ENCODE measurements at places on chromosomes 11 and 22.

GRCh38 chr11:129696309-129696989 lies 119.2 kb upstream of the TMEM45B start:
- DNase-seq, result no peak

- no peak for DNase-seq
These were observed 13.5 kb upstream of the ADORA2A start for GRCh38 chr22:24413736-24414385.

DNA sequence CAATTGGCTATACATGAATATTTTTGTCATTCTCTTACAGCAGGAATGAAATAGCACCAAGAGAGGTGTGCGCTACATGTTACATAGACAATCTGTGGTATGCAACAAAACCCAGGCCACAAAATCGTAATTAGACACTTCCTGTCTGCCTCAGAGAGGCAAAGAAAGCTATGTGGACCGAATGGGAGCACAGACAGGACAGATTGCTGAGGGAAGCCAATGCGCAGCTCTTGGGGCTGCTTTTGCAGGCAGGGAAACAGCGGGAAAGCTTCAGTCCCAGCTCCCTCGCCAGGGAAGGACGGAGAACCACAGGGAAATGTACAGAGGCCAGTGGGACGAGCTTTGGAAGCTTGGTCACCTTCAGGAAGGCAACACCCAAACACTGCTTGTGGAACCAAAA lies 40.9 kb downstream of the SERPINH1 start:
- no peak for DNase-seq

GRCh38 chr11:91243051-91243450 lies 981.6 kb upstream of the FAT3 start:
- DNase-seq, result no peak

DNA sequence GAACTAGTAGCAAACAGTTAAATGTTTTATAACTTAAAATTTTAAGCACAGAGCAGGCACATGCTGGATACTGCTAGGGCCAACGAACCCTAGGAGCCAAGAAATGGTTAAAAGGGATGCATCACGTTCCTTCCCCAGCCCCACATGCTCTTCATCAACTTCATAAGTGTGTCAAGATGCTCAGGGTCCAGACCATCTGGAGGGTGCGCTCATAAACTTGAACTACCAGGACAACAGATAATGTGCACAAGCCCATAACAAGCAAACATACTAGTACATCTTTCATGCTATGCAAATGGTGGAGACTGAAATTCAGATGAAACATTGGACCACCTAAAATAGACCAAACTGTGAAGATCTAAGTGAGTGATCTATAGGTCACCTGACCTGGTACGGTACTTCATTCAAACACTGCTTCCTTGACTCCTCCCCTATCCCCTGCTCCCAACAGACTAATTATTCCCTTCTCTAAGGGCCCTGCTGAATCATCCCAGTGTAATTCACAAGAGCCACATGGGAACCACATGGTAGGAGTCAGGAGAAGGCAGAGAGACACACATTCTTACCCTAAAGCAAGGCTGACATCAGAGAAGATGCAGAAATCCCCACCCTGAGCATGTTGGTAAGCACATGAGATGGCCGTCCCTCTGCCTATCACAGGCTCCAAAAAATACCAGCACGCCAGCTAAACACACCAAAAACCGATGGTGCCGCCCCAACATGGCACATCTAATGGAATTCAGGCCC lies 83.9 kb downstream of the ETS1 start:
- no peak for DNase-seq

DNA sequence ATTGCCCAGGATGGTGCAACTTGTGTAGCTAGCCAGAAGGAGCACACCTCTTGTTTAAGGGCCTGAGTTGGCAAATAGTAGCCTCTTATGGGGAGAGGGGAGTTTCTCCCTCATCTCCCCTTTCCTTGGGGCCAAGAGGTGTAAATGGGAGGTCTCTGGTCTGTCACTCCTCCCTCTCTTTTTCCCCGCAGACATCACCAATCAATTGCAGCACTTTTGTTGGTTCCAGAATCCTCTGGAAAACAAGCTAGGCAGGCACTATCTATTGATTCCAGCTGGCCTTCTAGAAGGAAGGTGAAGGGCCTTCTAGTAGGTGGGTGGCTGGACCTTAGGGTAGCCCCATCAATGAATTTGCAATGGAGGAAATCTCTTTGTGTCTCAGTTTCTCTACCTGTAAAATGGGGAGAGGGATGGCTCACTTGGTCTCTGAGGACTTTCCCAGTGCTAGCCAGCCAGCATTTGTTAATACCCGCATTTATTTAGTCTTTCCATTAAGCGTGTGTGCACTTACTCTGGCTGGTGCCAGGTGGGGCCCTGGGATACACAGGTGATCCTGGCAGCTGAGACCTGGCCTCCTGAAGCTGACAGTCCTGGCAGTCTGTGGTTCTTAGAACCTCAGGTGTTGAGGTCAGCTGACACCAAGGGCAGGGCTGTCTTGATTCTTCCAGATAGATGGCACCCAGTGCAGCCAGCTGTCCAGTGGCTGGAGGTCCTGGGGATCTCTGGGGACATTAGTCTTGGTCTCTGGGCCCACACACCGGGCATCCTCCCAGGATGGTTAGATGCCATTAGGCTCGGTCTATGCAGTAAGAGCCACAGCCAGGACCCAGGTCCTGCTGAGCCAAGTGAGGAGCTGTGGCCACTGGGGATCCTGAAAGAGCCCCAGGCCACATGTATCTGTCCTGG lies 51.7 kb downstream of the TSPAN18 start:
- no peak for DNase-seq

GRCh38 chr11:50423208-50423607 lies 390.5 kb downstream of the OR4C45 start:
- no peak for DNase-seq

DNA sequence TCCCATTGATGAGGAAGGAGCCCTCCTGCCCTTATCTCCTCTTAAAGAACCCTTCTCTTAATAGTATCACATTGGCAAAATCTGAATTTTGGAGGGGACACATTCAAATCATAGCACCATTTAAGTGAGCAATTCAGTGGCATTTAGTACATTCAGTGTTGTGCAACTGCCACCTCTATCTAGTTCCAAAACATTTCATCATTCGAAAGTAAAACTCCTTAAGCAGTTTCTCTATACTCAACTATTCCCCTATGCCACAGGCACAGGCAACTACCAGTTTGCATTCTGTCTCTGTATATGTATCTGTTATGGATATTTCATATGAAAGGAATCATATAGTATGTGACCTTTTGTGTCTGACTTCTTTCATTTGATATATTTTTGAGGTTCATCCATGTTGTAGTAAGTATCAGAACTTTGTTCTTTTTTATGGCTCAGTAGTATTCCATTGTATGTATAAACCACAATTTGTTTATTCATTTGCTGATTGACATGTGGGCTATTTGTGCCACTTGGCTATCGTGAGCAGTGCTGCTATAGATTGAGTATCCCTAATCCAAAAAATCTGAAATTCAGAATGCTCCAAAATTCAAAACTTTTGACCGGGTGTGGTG lies 22.9 kb downstream of the FAR1 start:
- DNase-seq, result no peak

All from D341Med (cell line).